ENCODE measurements at places on chromosomes 1 and 21.

GRCh38 chr21:34965200-34966174 is 83.6 kb downstream of the RUNX1 start:
- no peak for DNase-seq

DNA sequence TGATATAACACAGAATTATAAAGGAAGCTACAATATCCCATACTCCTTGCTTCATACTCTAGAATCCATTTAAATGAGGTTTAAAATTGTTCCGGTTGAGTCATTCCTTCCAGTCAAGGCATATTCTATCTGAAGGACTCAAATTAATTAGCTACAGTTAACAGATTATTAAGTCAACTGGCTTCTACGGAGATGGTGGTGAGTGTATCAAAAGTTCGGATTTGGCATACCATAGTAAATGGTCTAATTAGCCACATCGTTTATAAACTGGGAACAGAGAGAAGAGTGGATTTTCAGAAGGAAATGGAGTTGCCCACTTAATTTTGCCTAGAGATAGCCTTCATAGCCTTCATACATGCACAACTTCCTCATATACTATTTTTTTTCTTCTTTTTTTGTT is 1095.3 kb downstream of the TTLL7 start:
- DNase-seq: no peak

DNA sequence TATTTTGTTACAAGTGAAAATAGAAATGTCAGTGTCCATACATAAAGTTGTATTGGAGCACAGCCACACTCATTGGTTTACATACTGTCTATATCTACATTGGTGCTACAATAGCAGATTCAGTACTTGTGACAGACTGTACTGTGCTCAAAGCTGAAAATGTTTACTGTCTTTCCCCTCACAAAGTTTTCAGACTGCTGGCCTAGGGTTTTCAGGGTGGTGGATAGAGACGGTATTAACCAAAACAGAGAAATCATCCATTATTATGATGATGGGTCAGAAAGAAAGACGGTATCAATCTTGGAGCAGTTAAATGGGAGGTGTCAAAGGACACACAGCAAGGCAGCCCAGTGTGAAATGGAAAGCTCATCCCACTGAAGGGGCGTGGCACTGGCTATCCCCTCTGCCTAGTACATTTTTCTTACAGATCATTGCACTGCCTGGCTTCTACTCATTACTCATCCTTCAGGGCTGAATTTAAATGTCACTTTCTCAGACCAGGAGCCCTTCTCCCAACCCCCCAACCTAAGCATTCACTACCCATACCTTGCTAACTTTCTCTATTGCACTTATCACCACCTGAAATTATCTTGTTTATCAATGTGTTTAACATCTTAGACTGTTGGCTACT is 10.2 kb downstream of the JAK1 start:
- DNase-seq: no peak

DNA sequence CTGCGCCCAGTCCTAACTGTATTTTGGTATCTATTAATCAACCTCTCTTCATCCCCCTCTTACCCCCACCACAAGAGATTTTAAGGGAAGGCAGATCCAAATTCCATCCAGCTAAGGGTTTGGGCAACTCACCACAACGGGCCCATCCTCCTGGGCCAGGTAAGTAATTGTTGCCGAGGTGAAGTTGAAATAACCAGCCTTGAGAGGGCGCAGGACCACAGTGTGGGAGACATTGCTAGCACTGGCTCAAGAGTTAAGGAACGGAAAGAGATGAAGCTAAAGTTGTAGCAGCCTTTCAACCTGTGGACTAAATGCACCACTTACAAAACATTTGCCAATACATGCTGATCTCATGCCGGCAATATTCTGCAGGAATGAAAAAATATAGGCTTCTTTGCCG is 5.9 kb downstream of the SSR2 start:
- DNase-seq: no peak

DNA sequence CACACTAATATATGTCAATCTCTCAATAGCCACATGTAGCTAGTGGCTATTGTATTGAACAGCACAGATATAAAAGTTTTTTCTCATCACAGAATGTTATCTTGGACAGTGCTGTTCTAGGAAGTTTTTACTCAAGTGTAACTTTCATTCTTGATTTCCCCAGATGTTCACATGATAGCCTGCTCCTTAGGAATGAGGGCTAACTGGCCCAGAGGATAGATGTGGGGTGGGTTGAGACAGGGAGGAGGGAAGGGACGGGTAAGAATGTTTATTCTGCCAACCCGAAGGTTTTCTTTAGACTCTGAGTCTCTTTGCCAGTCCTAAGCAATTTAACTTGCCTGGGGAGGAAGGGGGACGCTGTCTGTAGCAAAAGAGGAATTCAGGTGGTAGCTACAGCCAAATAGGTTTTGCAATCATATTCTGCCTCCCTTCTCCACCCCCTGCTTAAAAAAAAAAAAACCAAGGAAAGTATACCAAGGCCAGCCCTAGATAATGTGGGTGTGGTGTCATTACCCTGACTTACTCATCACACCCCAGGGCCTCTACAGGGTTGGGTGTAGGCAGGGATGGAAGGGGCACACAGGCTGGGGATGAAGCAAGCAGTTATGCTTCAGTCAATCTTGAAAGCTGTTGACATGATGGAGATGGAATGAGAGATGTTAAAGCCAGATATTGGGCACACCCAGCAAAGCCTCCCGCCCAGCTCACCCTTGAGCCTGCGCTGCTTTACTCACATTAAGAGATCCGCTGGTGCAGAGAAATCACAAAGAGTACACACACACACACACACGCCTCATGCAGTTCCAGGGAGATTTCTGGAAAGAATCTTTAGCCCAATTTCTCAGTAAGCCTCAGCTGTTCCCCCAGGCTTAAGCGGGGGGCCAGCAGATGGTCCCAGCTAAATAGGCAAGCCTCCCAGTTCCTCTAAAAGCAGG is 59.9 kb downstream of the PLXNA2 start:
- DNase-seq: no peak

DNA sequence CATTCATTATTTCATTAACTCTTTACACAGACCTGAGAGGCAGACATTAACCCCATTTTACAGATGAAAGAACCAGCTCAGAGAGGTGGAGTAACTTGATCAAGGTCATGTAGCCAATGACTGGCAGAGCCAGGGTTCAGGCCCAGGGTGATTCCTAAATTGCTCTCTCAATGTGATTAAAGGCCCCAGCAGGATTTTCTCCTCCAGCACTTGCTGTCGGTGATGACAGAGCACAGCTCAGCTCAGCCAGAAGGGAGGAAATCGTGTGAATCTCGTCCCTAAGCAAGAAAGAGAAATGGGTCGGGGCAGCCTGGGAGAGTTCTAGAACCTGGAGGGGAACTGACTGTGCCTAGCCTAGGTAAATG is 19.5 kb upstream of the RNF19B start:
- no peak for DNase-seq

DNA sequence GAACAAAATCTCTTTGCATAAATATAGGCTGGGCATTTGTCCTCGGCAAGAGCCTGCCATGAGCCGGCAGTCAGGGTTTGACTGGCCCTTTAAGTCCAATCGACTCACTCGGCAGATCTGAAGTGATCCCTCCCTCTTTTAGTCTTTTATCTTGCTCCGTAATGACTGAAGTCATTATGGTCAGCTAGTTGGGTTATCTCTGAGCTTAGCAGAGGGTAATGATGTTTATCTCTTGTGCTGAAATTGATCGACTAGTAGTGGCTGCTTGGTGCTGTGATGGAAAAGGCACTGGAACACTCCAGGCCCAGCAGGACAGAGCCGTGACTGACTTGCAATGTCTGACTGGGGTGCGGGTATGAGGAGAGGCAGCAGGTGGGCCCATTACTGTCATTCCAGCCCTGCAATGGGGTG is 468 bp upstream of the ABCA4 start:
- no peak for DNase-seq

DNA sequence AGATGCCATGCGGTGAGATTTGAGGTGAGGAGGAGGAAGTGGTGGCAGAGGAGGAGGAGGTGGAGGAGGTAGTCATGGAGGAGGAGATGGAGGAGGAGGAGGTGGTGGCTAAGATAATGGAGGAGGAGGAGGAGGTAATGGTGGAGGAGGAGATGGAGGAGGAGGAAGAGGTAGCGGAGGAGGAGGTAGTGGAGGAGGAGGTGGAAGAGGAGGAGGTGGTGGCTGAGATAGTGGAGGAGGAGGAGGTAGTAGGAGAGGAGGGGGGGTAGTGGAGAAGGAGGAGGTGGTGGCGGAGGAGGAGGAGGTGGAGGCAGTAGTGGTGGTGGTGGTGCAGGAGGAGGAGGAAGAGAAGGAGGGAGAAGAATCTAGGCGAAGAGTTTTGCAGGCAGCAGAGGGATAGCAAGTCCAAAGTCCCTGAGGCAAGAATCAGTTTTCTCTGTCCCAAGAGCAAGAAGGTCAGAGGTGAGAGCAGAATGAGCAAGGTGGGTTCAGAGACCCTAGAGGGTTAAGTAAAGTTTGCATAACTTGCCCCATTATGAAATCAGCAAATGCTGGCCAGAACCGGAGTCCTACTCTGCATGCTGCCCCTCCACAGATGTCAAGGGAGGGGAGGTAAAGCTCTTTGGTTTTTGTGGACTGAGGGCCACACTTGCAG is 38.9 kb upstream of the GNPAT start:
- DNase-seq: no peak

DNA sequence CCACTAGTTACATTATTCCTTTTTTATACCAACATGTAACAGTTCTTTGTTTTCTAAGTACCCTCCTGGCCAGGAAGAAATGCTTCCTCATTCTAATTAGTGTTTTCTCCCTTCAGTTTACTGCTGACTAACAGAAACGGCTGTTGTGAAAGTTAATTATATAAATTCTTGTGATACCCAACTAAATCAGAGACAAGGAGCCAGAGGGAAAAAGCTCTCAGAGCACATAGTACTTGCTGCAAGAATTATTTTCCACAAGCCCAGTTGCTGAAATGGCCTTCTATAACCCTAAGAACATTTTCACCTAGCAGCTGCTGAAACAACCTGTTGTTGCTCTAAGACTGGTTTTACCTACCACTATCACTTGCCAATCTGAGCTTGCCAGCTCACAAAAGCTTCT is 82.4 kb downstream of the FAF1 start:
- no peak for DNase-seq

GRCh38 chr1:155071701-155072100 is 6.9 kb upstream of the EFNA3 start:
- no peak for DNase-seq

GRCh38 chr1:225754940-225755641 is 22.5 kb upstream of the SRP9 start:
- DNase-seq: no peak

DNA sequence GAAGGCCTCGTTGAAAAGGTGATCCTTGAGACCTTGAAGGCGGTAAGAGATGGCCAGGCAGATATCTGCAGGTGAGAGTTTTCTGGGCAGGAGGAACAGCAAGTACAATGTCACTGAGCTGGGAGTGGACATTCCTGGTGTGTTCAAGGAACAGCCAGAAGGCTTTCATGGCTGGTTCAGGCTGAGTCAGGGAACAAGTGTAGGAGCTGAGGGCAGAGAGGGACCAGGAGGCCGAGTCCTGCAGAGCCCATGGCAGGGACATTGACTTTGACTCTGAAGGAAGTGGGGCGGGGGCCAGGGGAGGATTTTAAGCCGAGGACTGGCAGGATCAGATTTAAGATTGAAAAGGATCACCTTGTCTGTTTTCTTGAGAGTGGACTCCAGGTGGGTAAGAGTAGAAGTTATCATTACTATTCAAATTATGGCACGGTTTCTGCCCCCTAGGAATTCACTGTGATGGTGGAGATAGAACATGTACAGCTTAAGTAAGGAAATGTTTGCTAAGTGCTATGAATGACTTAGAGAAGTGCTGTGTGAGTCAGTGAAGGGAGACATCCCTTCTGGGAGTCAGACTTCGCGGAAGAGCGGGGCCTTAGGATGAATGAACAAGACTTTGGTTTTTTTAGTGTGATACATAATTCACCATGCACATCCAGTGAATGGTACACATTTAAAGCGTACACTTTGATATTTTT is 202.3 kb downstream of the KIF26B start:
- DNase-seq: no peak

GRCh38 chr1:153353226-153353947 is 4.3 kb upstream of the S100A9 start:
- no peak for DNase-seq

DNA sequence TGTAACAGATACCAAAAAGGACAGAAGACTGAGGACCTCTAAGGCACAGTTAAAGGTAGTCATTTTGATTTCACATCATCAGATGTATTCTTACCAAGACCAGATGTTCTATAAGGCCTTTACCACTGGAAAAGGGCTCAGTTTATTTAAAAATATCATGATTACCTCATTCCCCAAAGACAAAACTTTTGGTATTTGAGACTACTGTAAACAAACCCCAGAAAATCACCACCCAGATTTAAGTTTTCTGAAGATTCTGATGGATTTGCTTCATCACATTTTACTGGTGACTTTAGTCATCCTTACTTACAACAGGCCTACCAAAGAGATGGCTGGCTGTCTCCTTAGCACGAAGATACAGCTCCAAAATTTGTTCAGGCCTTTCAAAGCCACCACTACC is 8.3 kb downstream of the ENAH start:
- no peak for DNase-seq

GRCh38 chr21:19553919-19554615 is 1150.5 kb upstream of the TMPRSS15 start:
- DNase-seq: no peak

GRCh38 chr1:162857850-162858249 is 3.1 kb downstream of the CCDC190 start:
- DNase-seq: no peak

GRCh38 chr1:71463144-71463543 is 382.3 kb upstream of the ZRANB2 start:
- no peak for DNase-seq

GRCh38 chr1:157512036-157512969 is 40.0 kb downstream of the FCRL5 start:
- no peak for DNase-seq

DNA sequence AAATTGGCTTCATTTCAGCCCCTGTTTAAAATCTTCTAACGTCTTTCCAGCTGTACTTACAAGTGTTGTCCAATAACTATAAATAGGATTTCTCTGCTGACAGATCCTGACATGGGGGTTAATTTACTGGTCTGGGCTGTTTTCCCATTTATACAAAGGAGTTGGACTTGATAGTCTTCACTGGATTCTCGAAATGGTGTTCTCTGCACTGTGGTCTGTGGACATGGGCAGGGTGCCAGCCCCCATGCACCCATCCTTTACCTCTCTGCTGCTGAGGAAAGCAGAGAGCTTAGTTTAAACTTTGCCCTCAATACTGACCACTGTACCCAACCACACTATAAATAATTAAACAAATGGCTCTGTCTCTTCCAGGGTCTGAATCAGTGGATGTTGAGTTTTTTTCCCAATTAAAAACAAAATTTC is 5.2 kb downstream of the DIO1 start:
- DNase-seq: no peak

DNA sequence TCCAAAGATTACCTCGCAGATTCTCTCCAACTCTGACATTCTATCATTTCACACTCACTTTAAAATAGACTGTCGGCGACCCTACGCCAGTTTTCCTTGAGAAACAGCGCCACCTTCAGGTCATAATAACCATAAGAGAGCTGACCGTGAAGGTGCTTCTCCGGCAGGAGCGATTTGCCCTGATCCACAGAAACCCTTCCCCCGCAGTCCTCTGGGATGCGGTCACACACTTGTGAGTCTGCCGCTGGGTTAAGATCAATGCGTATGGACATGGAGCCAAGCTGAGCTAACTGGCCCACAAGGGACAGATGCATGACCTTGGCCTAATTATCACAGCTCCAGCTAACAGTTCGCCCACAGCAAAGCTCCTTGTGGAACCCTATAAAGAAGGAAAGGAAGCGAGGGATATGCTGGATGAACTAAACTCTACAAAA is 32.8 kb upstream of the IFNAR2 start:
- no peak for DNase-seq

GRCh38 chr1:31522556-31522845 is 53.8 kb upstream of the TINAGL1 start:
- no peak for DNase-seq

GRCh38 chr21:42304556-42305454 is 10.4 kb downstream of the TFF3 start:
- DNase-seq: no peak

All from stimulated activated CD4-positive, alpha-beta T cell treated with anti-CD3 and anti-CD28 coated beads, Interleukin-15, amount 100 ng/mL, for 48 hours (primary cell).